Large intestine (tissue), 12 donors: ENCODE measurements at places on chromosomes 4 and X. TPM values are rescaled to one million over a fixed set of nuclear protein-coding genes. Genes with fewer than 3 reads are reported as not detected.

DNA sequence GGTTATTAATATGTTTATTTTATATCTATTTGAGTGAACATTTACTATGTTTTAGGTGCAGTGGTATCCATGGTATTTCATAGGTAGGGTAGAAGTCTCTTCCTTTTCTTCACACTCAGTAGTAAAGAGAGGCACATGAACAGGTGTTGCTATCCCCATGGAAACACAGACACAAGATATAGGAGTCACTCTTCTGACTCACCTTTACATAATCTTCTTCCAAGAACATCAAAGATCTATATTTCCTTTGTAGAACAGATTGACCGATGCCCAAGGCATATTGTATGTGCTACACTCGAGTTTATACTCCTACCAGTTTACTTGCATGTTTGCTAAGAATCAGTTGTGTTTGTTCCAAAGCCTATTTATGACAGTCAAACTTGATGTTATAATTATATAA, 1997.4 kb downstream of the C4orf33 start:
- no peak for DNase-seq
- no peaks in the 10 kb centered on the region for H3K36me3 ChIP-seq
- no peaks in the 10 kb centered on the region for H3K27me3 ChIP-seq

DNA sequence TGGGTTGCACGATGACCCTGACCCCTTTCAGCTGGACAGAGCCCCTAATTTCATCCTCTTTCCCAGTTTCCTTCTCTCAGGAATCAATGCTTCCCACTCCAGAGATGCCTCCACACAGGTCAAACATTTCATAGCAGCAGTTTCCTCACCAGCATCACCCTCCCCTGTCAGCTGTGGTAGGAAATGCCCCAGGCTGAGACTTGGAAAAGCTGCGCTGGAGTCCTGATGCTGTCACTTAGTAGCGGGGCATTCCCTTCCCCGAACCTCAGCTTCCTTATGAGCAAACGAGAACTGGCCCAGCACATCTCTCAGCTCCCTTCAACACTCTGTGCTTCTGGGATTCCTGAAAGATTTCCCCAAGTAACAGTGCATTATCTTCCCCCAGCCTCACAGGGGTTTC, 2.7 kb downstream of the GJB1 start:
- H3K36me3 ChIP-seq = peaks cover 3% of the 10 kb centered on the region
- H3K27ac ChIP-seq = peak overlapping the region; percentile 83
- peaks cover 49% of the 10 kb centered on the region for H3K4me1 ChIP-seq

- H3K4me1 ChIP-seq = no peaks in the 10 kb centered on the region
- H3K4me3 ChIP-seq = no peak overlapping the region
- H3K27ac ChIP-seq = no peak overlapping the region
- peak; percentile 9 for DNase-seq
- H3K36me3 ChIP-seq = no peaks in the 10 kb centered on the region
Observed at GRCh38 chr4:159141193-159141592, 38.3 kb downstream of the RAPGEF2 start.

DNA sequence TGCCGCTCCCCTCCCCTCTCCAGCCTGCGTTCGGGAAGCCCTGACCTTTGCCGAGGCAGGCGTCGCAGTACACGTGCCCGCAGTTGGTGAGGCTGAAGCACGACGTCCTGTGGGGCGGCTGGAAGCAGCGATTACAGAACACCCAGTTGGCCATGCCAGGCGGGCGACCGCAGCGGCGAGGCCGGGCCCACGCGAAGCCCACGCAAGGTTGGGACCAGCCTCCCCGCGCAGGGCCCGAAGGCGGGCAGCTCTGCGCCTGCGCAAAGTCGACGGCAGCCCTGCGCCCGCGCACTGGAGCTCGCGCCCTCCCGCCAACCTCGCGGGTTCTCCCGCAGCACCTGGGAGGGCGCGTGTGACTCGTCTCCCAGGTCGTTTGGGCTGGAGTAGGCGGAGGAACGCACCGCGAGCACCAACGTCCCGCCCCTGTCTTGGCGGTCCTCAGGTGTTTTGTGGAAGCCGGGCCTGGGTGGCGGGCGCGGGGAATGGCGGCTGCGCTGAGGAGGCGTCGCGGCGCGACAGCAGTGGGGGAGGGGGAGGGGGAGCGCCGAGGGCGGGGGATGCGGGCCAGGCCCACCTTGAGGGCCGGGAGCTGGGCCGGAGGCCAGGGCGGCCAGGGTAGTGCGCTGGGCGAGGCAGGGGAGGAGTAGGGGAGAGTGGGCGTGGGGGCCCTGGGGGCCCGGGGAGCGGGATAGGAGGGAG, at the start of gene RNF212:
Gene RNF212, minus strand, starts transcription at position 254 of the 699 bp plus-strand sequence. Its CDS starts 100 bp downstream, at position 154.
- H3K27ac ChIP-seq = no peak within 1 kb of the TSS
- peaks cover 5% of the 10 kb centered on the region for H3K4me1 ChIP-seq
- peaks cover 7% of the 10 kb centered on the region for H3K27me3 ChIP-seq
- no peaks in the 10 kb centered on the region for H3K36me3 ChIP-seq
- DNase-seq = peak; percentile 39

DNA sequence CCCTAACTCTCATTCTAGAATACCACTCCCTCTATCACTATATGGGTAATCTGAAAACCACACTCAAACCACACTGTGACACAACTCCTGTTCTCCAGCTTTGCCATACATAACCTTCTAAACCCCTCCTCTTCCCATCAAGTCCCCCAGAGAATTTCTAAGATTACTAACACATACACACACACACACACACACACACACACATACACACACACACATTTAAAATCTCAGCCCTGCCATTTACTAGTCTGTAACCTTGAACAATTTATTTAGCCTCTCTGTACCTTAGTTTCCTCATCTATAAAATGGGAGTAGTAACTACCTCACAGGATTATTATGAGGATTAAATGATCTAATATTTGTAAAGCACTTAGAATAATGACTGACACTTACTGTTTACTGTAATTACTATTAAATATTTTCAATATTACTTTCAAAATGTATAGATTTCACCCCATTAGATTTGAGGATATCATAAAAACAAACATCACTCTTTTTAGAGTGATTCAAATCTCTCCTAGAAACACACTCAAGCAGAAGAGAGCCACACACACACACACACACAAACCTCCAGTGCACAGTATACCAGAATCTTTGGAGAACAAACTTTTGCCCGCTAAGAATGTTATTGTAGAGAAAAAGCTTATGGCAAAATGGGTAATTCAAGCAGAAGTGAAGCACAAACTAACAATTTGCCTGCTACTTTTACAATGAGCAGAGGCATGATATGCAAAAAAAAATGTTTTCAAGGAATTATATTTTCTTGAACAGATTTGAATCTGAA, 3.8 kb downstream of the ANKRD50 start:
- no peaks in the 10 kb centered on the region for H3K27me3 ChIP-seq
- H3K4me3 ChIP-seq = peak overlapping the region; percentile 16
- DNase-seq = no peak
- H3K4me1 ChIP-seq = peaks cover 3% of the 10 kb centered on the region
- H3K27ac ChIP-seq = no peak overlapping the region
- no peaks in the 10 kb centered on the region for H3K36me3 ChIP-seq

TEX13B gene
- polyA plus RNA-seq = not detected

DNA sequence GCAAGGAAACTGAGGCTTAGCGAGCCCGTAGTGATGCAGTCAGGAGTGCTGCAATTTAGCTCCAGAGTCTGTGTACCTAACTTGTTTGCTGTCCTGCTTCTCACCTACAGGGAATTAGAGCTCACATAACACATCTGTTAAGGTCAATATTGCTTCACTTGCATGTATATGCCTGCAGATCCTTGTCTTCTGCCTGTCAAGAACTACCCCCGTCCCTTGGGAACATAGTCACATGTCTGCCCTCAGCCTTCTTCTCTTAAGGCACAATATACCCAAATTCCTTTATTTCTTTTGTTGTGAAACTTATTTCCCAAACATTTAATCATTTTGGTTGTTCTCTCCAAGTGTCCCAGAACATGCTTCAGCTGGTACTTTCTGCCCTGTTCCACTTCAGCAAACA, 103.3 kb upstream of the LEF1 start:
- DNase-seq = no peak
- H3K27me3 ChIP-seq = no peaks in the 10 kb centered on the region

GRCh38 chr4:73904491-73904890, 35.3 kb downstream of the CXCL1 start:
- no peak overlapping the region for H3K4me3 ChIP-seq
- no peak for DNase-seq
- H3K36me3 ChIP-seq = no peaks in the 10 kb centered on the region
- no peaks in the 10 kb centered on the region for H3K27me3 ChIP-seq
- no peak overlapping the region for H3K27ac ChIP-seq
- H3K4me1 ChIP-seq = no peaks in the 10 kb centered on the region
